ENCODE measurements at places on chromosomes 1 and 21.

DNA sequence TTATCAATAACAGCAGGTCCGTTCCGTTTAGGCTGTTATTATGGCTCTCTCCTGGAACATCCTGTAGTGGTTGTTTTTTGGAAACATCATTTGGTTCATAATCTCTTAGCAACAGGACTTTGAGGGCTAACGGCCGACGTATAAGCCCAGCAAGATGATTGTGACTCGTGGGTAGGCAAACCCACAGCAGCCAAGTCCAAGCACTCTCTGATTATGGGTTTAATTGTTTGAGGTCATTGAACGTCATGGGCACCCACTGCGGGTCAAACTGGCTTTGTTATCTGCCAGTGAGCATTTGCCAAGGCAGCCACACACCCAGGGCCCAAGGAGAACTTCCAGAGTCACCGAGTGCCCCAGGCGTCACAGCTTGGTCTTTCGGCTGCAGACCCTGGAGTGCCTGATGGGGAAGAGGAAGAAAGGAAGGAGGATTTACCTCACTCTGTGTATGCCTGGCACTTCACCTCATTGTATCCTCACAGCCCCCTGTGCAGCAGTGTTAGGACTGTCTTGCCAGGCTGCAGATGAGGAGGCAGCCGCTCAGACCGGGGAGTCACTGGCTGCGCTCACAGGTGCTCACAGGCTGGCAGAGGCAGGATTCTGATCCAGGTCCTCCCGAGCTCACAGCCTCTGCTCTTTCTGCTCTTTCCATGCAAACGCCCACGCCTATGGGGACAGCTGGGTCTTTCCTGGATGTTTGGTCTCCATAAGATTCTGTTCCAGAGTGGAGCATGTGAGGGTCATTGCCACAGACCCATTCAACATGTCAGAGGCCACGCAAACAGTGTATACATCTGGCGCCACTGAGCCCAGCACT, 30.8 kb upstream of the EPS8L3 start:
- DNase-seq: no peak

DNA sequence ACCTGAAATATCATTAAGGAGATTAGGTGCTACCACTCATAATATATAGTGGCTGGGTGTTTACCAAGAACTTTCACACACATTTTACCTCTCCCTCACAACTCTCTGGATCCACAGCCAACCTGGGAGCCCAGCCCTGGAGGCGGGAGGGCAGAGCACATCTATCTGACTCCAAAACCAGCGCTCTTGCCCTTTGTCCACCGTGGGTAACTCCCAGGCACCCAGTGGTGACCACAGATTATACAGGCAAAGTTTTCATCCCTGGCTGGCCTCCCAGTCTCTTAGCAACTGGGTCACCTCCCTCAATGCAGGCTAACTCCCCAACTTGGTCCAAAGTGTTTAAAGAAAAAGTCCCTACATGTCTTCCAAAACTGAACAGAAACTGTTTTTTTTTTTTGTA, 2.4 kb downstream of the PAQR7 start:
- no peak for DNase-seq

DNA sequence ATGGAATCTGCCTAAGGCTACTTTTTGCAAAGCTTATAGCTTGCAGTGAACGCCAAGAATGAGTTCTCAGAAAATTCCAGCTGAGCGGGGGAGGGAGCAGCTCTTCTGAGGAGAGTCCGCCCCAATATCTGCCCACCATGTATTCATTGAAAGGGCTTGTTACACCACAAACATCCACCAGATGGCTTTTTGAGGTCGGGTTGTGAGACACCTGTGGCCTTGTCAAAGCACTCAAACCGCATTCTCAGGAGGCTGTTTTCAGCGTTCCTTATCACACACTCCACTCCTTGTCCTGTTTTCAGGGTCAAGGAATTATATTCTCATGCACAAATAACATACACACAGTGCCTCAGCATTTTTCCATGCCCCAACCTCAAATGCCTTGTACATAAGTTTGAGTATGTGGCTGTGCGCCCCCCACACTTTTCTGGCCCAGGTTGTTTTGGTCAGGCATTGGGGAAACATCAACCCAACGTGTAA, 3.9 kb upstream of the C4BPB start:
- DNase-seq: peak; percentile 63

GRCh38 chr1:14320518-14320917, 278.0 kb upstream of the KAZN start:
- DNase-seq: no peak

- peak; percentile 9 for DNase-seq
Observed at GRCh38 chr1:84442256-84442655, 36.8 kb upstream of the RPF1 start.

GRCh38 chr1:35660581-35661473, 19.5 kb upstream of the PSMB2 start:
- no peak for DNase-seq

GRCh38 chr1:22915231-22915630, 57.4 kb downstream of the LACTBL1 start:
- DNase-seq: no peak

DNA sequence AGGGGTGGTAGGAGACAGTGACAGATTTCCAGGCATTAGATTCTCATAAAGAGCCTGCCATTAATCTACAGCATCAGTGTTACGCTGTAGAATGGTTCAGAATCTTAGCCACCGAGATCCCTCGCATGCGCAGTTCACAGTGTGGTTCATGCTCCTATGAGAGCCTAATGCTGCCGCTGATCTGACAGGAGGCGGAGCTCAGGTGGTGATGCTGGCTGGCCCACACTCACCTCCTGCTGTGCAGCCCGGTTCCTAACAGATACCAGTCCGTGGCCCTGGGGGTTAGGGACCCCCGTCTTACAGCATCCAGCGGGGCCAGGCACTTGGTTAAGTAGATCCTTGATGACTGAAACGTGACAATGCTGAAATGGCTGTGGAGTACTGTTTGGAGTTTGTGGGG, 163.6 kb upstream of the C1orf21 start:
- no peak for DNase-seq

DNA sequence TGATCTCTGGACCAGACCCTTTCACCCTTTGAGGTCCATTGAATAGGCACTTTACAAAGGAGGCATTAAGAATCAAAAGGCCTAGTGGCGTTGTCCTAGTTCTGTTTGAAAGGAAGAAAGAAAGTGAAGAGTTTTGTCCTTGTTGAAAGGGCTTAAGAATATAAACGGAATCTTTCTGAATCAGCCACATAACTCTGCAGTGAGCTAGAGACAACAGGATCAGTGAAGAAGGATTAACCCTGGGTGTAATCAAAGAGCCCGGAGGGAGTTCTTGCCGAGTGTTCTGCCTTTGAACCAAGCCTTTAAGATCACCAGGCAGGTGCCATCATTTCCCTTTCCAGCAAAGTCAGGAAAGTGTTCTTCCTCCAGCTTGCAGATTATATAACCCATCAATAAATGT, 54.8 kb upstream of the CNTN2 start:
- DNase-seq: no peak

DNA sequence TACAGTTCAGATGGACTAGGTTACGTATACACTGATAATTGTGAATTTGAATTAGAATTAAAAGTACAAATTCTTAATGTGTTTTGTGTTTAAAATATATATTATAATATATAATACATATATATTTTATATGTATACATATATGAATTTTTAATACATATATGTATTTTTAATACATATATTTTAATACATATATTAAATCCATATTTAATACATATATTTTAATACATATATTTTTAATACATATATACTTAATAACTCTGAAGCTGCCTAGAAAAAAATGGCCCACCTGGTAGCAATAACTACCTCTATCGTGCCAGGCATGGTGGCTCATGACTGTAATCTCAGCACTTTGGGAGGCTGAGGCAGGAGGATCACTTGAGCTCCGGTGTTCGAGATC, 179.1 kb upstream of the SAMSN1 start:
- DNase-seq: no peak

- no peak for DNase-seq
Observed at GRCh38 chr1:167443757-167444156, 74.6 kb downstream of the CD247 start.

DNA sequence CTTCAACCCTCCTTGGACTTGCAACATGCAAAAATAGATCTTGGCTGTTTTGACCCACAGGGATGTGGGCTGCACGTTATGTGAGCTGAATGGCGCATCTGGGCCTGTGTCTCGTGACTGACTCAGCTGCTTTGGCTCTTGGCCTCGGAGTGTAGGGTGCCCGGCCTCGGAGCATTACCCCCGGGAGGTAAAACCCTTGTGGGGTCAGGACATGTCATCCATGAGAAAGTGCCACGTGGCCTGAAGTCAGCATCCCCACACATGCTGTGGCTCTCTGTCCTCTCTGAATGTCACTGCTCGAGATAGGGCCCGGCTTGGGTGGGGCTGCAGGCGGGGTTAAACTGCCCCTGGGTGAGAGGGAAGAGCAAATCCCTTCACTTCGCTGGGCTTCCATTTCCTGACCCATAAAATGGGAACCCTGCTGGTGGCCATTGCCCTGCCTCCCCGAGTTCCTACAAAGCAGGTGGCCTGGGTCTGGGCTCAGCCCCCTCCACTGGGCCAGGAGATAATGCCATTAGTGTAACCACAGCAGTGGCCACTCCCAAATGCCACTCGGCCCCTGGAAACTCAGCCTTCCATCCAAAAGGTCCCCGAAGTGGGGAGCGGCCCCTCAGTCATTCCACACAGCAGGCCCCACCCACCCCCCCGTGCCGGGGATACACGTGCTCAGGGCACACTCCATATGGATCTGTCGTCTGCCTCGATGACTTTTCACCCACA, 22.8 kb upstream of the TSPEAR start:
- DNase-seq: no peak

- DNase-seq: peak; percentile 18
Observed at GRCh38 chr1:234545517-234546386, 64.2 kb downstream of the IRF2BP2 start.

DNA sequence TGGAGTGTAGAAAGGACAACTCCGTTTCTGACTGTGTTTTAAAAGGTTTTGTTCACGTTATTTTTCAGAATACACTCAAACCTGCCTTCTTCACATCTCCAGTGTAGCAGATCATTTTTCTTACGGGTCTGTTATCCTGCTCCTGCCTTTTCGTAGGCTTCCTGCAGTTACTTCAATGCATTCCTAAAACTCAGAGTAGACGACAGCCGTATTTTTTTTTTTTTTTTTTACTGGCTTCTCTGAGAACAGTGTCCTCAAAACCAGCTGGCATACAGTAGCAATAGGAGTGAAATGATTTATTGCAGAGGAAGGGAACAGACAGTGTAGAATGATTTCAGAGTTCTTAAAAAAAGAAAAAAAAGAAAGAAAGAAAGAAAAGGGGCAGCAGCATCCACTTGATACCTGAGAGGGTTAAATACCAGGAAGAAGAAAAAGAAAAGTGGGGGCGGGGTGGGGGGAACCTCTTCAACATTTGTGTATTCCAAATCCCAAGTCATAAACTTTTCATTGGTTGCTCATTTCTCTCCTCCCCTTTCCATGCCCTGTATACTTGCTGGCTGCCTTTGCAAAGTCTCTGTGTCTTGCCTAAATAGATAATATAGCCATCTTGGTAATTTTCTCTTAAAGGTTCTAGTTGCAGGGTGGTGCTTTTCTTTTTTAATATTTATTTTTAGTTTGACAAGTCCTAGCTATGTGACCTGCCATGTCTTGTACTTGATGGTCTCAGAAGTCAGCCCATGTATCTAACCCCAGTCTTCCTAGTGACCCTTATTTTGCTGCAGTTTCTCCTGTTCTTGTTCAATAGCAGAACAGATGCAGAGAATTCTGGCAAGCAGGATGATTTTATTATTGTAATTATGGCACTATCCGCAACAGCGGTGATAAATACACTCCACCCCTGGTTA, 2.8 kb downstream of the TGFB2 start:
- peak; percentile 49 for DNase-seq

- no peak for DNase-seq
Observed at GRCh38 chr1:247402120-247402675, 13.8 kb upstream of the NLRP3 start.

DNA sequence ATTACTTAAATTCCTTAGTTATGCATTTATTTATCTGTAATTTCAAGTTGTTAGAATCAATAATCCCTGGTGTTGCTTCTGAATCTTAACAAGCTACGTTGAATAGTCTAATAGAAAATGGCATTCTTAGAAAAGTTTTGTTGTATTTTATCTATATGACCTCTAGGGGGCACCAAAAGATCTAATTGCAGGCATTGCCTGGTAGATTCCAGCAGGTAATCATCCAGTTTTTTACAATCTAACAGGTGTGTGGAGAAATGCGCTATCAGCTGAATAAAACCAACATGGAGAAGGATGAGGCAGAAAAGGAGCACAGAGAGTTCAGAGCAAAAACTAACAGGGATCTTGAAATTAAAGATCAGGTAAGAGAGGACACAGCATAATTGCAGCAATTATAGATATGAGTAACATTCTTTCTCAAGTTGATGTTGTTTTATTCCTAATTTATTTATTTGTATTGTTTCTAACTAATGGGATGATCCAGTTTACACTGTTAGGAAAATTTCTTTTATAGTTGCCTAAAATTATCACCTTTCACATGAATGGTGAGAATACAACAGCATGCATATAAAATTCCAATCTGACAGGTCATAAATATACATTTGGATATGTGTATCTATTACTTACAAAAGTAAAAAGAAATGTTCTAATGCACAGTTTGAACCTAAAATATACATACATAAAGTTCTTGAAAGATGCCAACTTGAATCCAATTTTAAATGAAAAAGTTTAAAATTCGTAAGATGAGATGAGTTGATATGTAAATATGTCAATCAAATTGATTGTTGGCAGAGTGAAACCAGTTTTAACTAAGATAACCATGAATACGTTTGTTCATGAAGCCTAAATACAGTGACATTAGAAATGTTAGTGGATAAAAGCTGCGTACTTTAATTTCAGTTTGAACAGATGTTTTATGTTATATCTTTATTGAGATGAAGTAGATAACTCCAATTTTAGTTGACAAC, 88.4 kb downstream of the SDCCAG8 start:
- DNase-seq: peak; percentile 54

- no peak for DNase-seq
Observed at GRCh38 chr1:30399026-30399425, 324.4 kb downstream of the MATN1 start.

DNA sequence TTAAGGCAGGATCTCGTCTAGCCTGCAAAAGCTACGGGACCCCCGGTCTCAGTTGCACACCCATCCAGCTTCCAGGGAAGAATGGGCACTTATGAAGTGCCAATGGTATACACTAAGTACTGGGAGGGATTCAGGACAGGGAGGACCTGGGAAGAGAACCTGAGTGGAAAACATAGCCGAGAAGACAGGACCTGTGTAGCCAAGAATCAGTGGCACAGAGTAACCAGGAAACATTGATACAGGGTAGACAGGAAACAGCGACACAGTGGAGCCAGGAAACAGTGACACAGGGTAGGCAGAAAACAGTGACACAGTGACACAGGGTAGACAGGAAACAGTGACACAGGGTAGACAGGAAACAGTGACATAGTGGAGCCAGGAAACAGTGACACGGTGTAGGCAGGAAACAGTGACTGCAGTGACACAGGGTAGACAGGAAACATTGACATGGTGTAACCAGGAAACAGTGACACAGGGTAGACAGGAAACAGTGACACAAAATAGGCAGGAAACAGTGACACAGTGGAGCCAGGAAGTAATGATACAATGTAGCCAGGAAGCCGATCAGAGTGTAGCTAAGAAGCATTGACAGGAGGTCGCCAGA, 138.0 kb upstream of the ARHGEF16 start:
- no peak for DNase-seq

Data from NCI-H345 (cell line).